Umbilical cord (tissue), 2 donors: ENCODE measurements at places on chromosomes 16 and 17. TPM values are rescaled to one million over a fixed set of nuclear protein-coding genes. Genes with fewer than 3 reads are reported as not detected.

DNA sequence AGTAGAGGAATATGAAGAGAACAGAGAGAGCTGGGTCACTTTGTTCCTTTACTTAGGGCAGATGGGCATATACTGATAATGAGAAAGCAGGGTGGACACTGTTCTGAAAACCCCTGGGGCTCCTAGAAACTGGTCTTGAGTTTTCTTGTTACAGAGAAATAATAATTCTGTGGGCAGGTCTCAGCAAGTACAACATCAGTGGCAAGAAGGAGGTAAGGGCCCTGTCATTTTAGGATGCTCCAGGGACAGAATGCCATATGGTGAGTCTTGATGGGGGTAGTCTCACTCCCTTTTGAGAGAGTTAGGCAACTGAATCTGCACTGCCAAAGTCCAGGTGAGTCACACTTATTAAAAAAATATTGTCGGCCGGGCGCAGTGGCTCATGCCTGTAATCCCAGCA, 102.3 kb downstream of the KCNJ2 start:
- no peak for DNase-seq

Gene OTOP2
- total RNA-seq = 0.72 TPM

- DNase-seq = no peak
Observed at GRCh38 chr17:30477774-30478115, 537 bp downstream of the GOSR1 start.

Gene SULT1A1
- total RNA-seq = 1.7 TPM

DNA sequence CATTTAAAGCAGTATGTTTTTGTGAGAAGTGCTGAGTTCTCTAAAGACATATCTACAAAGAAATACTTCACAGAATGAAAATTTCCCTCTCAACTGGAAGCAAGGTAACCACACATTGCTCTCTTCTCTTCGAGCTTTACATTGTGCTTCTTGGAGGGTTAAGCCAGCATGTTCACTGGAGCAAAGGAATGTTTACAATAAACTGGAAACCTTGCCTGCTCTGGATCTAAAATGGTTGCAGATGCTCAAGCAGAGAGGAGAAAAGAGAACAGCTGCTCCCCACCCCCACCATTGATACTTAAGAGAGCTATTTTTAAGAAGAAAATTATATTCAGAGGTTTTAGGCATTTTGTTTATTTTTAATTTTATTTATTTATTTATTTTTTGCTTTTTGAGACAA, 213.1 kb downstream of the CEP112 start:
- DNase-seq = no peak

DNA sequence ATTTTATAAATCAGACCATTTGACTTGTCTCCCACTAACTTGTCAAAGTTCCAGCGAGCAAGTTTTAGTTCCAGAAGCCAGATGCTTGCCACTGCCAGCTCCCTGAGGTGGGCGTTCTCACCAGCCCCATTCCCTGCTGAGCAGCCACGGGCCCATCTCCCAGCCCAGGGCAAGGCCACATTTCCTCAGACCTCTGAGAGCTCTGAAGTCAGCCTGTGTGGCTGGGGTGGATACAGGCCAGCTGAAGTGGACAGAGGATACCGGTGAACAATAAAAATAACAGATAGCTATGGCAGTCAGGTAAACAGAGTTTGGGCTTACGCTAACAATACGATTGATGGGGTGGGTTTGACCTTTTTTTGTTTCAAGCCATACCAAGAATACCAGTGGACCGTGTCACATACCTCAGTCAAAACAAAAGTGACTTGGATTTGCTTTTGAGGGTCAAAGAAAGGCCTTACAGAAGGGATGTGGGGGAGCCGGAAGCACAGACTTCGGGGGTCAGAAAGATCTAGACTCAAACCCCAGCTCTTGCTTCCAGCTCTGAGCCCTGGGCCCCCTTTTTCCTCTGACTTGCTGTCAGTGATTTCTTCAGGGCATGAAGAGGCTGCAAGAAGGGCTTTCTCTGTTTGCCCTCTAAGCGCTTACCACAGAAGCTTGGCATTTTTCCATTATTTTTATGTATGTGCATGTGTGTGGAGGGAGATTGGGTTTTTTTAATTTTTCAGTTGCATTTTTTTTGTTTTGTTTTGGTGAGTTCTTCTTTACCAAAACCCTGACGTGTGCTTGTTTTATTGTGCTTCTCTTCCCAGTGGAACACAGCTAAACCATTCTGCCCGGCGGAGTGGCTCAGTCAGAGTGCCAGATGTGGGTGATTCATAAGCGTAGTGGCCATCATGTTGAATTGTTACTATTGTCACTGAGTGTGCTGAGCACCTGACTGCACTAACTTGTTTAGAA, 109.9 kb downstream of the GNAO1 start:
- no peak for DNase-seq

GRCh38 chr17:28151001-28151400, 108.5 kb downstream of the NLK start:
- no peak for DNase-seq

Gene KIF2B
- 1.2 TPM for total RNA-seq

Gene CDRT15
- not detected for total RNA-seq

- DNase-seq = no peak
Observed at GRCh38 chr16:15835136-15835878, 21.5 kb downstream of the MYH11 start.
